ENCODE measurements at places on chromosomes 3 and 15.

DNA sequence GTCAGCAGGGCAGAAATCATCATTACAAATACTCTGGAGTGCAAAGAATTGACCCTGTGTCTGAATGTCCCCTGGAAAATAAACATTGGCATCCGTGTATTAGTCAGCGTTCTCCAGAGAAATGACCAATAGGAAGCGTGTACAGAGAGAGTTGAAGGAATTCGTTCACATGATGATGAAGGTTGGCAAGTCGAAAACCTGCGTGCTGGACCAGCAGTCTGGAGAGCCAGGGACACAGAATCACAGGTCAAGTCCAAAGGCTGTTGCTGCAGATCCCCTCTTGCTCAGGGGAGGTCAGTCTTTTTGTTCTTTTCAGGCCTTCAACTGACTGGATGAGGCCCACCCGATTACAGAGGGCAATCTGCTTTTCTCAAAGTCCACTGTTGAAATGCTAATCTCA lies 16.6 kb downstream of the GP9 start:
- DNase-seq, result peak; percentile 22

GRCh38 chr15:73386238-73386637 lies 17.5 kb upstream of the HCN4 start:
- DNase-seq, result no peak

- no peak for DNase-seq
These were observed 26.7 kb downstream of the FLNB start for GRCh38 chr3:58034738-58035523.

DNA sequence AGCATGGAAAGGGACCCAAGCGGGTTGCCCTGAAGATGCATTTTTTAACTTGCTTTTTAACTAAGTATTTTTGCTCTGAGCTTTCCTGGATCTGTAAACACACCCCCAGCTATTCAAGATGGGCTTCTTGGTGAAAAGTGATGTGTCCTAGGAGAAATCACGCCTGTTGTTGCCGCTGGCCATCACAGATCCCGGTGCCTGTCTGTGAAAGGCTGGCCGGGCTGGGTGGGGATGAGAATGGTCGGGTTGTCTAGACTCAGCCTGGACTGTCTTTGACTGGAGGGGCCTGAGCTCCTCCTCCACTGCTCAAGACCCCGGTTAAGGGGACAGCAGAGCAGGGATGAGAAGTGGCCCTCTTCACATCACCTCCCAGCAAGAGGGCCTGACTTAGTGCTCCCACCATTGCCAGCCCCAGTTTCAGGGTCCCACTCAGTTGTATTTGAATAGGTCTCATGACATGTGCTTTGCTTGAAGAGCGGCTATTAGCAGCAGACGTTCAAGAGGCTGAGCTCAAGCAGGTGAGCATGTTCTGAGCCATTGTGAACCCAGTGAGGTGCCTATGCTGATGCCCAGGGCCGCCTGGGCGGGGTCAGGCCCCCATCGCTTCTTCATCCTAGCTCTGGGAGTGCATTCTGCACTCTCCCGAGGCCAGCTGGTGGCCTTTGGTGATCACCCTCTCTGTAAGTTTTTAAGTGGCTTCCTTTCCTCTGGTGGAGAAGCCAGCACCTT lies 79.9 kb downstream of the IGF1R start:
- peak; percentile 57 for DNase-seq

DNA sequence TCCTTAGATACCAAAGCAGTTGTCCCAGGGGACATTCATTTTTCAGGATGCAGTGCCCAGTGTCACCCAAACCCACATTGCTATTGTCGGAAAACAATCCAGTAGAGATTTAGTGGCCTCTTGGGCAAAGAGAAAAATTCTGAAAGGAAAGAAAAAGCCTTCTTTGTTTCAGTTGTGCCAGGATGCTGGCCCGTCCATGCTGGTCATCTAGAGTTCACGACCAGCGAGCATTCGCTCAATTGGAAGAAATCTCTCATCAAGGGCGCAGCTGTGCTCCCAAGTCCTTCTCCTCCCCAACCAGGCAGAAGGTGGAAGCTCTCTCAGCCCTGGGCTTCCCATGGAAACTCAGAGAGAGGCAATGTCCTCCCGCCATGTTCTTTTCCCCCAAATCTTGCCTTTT lies 123.7 kb downstream of the MTHFS start:
- DNase-seq, result no peak

- no peak for DNase-seq
These were observed 22.1 kb downstream of the CPN2 start for GRCh38 chr3:194328942-194329582.

DNA sequence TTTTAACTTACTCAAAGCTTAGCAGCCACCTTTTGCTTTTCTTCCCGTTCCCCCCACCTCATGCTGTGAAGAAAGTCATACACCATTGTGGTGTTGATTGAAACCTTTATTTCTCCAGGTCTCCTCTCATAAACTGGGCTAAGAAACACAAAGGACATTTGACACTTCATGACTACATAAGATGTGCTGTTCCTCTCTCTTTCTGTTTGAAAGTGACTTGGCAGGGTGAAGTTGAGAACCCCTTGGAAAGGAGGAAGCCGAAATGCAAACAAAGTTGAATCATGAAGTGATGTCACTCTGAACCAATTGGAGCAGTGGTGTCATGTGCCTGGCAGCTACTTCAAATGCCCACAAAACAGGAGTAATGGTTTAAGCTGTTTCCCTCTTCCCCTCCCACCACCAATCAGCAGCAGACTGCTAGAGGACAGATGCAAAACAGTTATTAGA lies 174.7 kb downstream of the IGF1R start:
- DNase-seq, result peak; percentile 82

GRCh38 chr3:179113903-179114302 lies 34.3 kb upstream of the PIK3CA start:
- DNase-seq, result no peak

- DNase-seq, result no peak
These were observed 195.7 kb upstream of the SETMAR start for GRCh38 chr3:4107430-4107829.

DNA sequence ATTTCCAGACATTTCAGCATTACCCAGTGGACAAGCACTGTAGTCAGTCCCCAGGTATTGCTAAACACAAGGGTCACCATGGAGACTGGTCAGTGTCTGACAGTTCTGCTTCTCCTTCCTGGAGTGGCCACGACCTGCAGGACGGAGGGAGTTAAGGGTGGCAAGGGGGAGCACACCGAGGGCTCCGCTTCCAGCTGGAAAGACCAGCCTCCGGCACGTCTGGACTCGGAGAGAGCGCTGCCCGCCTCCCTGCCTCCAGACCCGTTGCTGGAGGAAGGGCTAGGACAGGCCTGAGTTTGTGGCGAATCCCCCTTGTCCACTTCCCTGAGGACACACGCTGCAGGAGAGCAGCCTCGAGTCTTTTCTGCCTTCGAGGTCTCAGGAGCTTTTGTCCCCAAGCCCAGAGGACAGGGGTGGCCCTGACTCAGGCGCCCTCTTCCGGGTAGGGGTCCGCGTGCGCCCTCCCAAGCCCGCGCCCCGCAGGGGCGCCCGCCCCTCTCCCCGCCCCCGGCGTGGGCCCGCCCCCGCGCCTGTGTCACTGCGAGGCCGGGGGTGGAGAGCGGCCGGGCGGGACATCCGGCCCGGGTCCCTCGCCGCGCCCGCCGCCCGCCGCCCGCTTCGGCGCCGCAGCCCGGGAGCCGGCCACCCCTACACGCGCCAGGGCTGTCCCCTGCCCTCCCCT lies at the start of gene CHST14:
Gene CHST14 (plus strand): TSS at position 562 of the 682 bp plus-strand sequence. CDS start 230 bp downstream, outside the sequence.
- peak; percentile 87 for DNase-seq

DNA sequence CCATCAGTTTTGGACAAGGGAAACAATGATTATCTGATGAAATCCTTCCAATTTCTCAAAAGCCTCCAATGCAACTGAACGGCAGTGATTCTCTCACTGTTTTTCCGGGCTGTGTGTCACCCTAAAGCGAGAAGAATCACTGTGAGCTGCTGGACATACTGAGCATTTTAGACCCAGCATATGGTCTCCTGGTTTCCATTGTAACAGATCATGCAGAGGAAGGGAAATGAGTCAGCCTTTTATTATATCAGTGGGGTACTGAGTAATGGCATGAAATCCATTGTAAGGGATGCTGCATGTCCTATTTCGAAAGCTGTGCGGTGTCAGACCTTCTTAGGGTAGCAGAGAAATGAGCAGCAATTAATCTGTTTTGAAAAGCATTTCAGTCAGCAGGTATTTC lies 287.1 kb downstream of the IL5RA start:
- no peak for DNase-seq

DNA sequence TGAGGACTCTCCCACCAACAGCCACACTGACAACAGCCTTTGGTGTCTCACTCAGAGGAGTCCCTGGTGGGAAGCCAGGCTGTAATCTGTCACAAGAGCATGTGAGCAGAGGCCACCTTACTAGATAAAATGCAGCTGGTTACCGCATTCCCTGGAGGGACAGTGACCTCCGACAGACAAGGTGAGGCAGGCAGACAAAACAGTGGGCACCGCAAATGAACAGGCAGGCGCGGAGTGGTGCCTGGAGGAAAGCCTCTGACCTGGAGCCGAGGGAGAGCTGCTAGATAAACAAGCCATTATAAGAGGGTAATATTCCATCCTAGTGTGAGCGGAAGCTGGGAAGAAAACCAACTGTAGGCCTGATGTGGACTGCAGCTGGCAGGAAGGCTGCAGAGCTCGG lies 736.4 kb downstream of the FHIT start:
- peak; percentile 47 for DNase-seq

DNA sequence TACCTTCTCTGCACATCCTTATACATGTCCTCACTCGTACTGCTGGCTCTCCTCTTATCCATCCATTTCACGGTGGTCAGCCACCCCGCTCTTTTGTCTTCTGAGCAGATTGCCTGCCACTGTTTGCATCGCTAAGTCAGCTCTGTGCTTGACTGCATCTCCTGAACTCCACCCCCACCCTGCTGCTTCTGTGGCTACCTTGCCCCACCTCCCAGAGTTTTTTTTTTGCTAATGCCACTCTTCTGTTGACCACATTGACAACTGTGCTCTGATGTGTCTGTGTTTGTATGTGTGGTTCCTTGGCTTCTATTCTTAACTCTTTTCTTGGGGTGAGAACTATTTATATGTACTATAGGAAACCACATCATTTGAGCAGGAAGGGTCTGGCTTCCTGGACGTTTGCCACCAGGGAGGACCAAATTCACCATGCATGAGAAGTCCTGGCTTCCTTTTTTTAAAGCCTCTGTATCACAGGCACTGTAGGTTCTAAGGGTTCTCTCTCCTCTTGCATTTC lies 12.8 kb upstream of the MTMR10 start:
- no peak for DNase-seq

DNA sequence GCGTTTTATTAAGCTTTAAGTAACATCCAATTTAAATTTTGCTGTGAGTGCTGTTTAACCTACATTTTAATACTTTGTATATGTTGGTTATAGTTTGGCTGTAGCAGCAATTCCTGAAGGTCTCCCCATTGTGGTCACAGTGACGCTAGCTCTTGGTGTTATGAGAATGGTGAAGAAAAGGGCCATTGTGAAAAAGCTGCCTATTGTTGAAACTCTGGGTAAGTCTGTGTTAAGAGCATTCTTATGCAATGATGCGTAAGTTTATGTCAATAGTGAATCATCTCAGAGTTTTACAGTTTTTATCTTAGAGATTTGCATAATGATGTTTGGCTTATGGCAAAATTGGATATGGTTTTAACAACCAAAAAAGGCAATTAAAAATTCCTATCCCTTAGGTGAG lies 62.7 kb downstream of the ASTE1 start:
- DNase-seq, result no peak

GRCh38 chr15:51234176-51234927 lies 104.0 kb downstream of the CYP19A1 start:
- no peak for DNase-seq

DNA sequence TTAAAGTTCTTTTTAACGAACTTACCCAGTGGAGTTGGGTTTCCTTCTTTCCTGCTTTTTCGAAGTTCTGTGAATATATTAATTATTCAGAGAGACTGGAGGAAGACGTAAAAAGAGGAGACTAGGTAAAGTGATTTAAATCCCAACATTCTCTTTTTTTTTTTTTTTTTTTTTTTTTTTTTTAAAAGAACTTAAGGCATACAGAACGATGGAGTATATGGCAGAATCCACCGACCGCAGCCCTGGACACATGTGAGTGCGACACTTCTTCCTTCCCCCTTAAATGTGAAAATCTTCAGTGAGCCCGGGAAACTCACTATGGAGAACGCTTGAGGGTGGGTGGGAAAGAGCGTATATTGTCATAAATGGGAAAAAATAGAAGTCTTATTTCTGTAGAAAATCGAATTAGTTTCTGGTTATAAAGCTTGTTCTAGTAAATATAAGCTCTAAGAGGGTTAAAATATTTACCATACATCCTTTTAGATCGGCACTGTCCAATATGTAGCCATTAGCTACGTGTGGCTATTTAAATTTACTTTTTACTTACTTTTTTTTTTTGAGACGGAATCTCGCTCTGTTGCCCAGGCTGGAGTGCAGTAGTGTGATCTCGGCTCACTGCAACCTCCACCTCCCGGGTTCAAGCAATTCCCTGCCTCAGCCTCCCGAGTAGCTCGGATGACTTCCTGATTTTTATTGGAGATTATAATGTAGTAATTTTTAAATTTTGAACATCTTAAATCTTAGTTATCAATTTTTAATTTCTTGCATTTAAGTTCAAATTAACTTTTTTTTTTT lies 892 bp downstream of the NMD3 start:
- peak; percentile 75 for DNase-seq

GRCh38 chr3:184355261-184356040 lies 6.0 kb downstream of the CLCN2 start:
- no peak for DNase-seq

DNA sequence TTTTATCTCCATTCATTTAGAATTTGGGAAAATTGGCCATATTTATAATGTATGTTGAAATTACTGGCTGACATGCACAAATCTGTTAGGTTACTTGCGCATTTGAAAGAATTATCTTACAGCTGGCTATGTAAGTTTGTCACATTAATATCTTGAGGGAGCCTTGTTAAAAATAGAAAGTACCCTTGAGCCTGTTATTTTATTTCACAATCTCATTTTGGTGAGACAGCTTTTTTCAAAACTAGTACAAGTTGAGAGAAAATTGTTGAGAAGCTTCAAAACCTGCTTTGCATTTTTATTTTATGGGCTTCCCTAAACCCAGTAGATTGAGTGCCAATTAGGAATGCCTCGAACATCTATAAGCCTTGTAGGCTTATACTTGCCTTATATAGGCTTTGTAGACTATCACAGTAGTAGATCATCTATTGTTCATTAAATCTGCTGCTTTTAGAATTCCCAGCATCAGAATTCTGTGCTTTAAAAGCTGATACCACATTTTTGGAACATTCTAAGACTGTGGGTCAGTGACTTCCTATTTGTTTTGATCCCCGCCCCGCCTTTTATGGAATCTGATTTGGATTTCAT lies 6.3 kb downstream of the IDH3A start:
- no peak for DNase-seq

DNA sequence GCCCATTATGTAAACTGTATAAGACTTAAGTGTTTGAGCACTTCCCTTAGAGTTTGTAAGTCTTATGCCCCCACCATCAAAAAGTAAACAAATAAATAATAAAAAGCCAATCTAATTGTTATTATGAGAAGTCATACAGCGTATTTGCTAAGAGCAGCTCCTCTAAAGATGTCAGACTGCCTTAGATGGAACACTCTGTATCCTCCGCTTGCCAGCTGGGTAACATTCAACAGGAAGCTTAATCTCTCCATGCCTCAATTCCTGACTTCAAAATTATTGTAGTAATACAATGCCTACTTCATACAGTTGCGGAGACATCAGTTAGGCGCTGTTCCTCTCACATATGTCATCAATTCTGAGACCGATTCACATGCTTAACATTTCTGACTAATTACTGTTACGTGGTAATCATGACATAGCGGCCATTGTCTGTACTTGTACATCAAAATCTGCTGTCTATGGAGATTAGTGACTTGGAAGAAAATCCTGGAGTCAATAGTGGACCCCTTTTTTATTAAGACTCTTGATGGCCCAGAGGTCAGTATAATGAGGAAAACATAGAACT lies 417.7 kb downstream of the LPP start:
- peak; percentile 36 for DNase-seq

All from lung (tissue), 17 donors.